ENCODE measurements at places on chromosomes 7 and 10. TPM values are rescaled to one million over a fixed set of nuclear protein-coding genes. Genes with fewer than 3 reads are reported as not detected.

The CYP2C19 gene
- total RNA-seq = not detected

The CYCS gene
- 41.5 TPM for total RNA-seq

The AKR1D1 gene
- total RNA-seq = not detected

The AGBL3 gene
- total RNA-seq = 3.3 TPM

The PRLHR gene
- not detected for total RNA-seq

- no peaks in the 10 kb centered on the region for H3K36me3 ChIP-seq
- no peak overlapping the region for H3K27ac ChIP-seq
- H3K27me3 ChIP-seq = no peaks in the 10 kb centered on the region
- no peak overlapping the region for H3K4me3 ChIP-seq
These were observed 23.4 kb upstream of the C10orf67 start for GRCh38 chr10:23367896-23368595.

DNA sequence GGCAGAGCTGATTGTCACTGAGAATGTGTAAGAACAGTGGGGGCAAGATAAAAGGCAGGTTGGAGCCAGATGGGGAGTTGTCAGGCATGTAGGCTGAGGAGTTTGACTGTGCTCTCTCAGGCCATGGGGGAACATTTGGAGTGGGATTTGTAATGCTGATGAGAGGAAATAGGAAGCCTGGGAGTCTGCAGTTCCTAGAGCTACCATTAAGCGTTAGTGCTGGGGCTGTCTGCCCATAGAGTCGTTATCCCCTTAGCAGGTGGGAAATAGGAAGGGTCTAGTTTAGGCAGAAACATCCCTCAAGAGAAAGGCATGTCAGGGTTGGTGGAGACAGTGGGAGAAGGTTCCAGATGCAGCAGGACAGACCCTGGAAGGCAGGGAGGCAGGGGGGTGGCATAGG is 75.5 kb downstream of the RPS24 start:
- no peak for DNase-seq
- no peaks in the 10 kb centered on the region for H3K4me1 ChIP-seq
- no peaks in the 10 kb centered on the region for H3K27me3 ChIP-seq
- H3K4me3 ChIP-seq = no peak overlapping the region
- H3K36me3 ChIP-seq = no peaks in the 10 kb centered on the region

DNA sequence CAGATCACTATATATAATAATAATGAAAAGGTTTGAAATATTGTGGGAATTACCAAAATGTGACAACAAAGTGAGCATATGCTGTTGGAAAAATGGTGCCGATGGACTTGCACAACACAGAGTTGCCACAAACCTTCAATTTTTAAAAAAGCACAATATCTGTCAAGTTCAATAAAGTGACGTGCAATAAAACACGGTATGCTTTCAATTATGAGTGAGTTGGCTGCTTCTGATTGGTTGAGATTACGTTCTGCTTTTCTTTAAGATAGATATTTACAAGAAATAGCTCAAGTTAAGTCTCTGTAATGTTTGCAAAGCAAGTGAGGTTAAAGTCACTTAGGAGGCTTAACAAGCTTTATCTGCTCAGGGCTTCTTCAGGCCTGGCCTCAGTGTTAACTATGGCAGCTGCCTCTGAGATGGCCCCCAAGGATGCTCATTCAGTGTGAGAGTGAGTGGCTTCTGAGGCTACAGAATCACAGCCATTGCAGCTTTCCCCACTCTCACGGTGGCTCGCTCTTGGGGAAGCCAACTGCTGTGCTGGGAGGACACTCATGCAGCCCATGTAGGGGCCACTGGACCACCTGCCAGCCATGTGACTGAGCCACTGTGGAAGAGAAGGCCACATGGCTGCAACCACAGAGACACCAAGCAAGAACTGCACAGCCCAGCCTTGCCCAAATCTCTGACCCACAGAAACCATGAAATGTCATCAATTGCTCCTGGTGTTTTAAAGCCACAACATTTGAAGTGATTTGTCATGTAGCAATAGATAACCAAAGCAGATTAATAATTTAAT is 78.3 kb upstream of the TMEM72 start:
- no peak for DNase-seq
- H3K4me3 ChIP-seq = no peak overlapping the region
- no peaks in the 10 kb centered on the region for H3K27me3 ChIP-seq

DNA sequence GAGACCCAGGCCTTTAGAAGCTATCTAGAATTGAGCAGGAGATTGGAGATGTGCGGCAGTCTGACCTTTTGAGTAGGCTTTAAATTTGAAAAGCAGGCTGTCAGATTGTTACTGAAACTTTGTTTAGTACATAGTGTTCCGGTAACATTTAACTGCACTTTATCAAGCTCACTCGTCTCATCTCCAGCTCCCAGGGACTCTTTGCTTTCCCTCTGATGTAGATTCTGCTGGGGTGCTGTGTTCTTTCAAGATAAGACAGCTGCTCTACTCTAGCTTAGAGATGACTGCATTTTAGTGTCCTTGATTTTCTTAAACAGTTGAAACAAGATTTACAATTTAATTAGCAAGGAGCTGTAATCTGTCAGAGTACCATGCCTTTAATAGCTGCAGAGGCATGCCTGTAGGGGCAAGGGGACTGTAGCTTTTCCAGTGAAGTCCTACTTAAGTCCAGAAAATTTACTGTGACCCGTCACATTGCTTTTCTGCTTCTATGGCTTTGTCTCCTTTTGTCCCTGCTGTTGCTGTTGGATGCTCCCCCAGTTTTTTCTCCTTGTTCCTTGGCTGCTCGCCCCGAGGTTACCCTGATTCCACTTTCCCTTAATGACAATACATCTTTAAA is 56.4 kb upstream of the MTPN start:
- peak overlapping the region; percentile 36 for H3K27ac ChIP-seq
- peaks cover 3% of the 10 kb centered on the region for H3K4me1 ChIP-seq
- DNase-seq = peak; percentile 77
- H3K36me3 ChIP-seq = no peaks in the 10 kb centered on the region
- no peaks in the 10 kb centered on the region for H3K27me3 ChIP-seq

GRCh38 chr10:113030453-113030852 is 80.4 kb downstream of the TCF7L2 start:
- H3K27ac ChIP-seq = no peak overlapping the region
- H3K27me3 ChIP-seq = no peaks in the 10 kb centered on the region
